ENCODE measurements at places on chromosomes 6 and 20.

- no peak for DNase-seq
Measured at GRCh38 chr6:152298848-152299735, 338.1 kb downstream of the SYNE1 start.

DNA sequence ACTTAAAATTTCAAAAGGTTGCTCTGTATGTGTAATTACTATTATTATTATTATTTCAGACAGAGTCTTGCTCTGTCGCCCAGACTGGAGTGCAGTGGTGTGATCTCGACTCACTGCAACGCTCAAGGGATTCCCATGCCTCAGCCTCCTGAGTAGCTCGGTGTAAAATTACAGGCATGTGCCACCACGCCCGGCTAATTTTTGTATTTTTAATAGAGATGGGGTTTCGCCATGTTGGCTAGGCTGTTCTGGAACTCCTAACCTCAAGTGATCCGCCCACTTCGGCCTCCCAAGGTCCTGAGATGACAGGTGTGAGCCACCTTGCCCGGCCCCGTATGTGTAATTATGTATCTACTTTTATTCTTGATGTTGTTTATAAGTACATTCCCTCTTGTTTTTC is 65.3 kb upstream of the ZNF217 start:
- no peak for DNase-seq

GRCh38 chr20:7596541-7596940 is 343.7 kb downstream of the HAO1 start:
- no peak for DNase-seq

- DNase-seq, result no peak
Measured at GRCh38 chr6:21611485-21611884, 17.9 kb downstream of the SOX4 start.

DNA sequence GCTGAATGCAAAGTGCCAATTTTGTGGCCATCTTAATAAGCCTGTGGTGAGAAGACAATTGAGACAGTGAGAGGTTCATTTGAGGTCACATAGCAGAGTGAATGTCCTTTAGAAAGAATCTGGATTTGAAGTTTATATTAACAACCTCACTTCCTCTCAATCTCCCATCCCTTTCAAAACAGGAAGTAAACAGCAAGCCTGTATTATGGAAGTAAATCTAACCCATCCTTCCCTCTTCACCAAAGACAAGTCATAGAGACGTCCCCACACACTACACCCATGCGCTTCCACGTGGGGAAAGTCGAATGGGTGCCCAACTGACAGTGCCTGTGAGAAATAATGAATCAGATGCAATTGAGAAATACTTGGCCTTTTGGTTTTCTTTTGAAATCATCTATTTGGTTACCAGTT is 28.8 kb upstream of the CCND3 start:
- DNase-seq, result peak; percentile 12

- DNase-seq, result no peak
Measured at GRCh38 chr6:160073272-160073671, 48.3 kb upstream of the SLC22A1 start.

DNA sequence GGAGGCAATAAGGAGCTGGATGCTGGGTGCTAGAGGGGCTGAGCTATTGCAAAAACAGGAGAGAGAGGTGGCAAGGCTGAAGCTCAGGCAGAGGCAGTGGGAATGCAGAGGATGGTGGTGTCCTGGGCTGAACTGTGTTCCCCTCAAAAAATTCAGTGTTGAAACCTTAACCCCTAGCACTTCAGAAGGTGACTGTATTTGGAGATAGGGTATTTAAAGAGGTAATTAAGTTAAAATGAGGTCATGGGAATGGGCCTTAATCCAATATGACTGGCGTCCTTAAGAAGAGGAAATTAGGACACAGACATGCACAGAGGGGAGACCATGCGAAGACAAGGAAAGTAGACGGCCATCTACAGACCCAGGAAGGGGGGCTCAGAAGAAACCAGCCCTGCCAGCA is 11.5 kb upstream of the MMP9 start:
- no peak for DNase-seq

- DNase-seq, result no peak
Measured at GRCh38 chr20:18164356-18164755, 26.7 kb downstream of the KAT14 start.
